ENCODE measurements at places on chromosomes 2 and 18.

GRCh38 chr18:79123948-79124347 is 54.8 kb downstream of the ATP9B start:
- DNase-seq: peak; percentile 40

DNA sequence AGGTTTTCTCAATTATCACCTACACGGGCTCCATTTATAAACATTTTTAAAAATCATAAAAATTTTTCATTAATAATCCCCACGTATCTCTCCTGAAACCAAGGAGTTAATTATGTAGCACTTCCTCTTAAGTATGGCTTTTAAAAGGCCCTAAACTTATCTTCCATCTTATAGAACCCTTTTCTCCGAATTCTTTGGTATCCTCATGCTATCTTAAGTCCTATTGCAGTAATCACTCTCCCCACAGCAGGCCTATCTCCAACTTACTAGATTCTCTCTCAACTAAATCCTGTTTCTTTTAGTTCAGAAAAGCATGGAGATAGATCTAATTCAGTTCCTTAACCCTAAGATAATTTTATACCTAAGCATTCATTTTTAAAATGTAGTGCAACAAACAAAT is 26.2 kb downstream of the RPRD1A start:
- DNase-seq: peak; percentile 45

GRCh38 chr2:172389685-172390339 is 37.6 kb upstream of the ITGA6 start:
- DNase-seq: no peak

GRCh38 chr2:198717451-198717850 is 740.3 kb downstream of the SATB2 start:
- DNase-seq: peak; percentile 21

GRCh38 chr2:151087377-151087776 is 174.3 kb downstream of the RBM43 start:
- DNase-seq: no peak

DNA sequence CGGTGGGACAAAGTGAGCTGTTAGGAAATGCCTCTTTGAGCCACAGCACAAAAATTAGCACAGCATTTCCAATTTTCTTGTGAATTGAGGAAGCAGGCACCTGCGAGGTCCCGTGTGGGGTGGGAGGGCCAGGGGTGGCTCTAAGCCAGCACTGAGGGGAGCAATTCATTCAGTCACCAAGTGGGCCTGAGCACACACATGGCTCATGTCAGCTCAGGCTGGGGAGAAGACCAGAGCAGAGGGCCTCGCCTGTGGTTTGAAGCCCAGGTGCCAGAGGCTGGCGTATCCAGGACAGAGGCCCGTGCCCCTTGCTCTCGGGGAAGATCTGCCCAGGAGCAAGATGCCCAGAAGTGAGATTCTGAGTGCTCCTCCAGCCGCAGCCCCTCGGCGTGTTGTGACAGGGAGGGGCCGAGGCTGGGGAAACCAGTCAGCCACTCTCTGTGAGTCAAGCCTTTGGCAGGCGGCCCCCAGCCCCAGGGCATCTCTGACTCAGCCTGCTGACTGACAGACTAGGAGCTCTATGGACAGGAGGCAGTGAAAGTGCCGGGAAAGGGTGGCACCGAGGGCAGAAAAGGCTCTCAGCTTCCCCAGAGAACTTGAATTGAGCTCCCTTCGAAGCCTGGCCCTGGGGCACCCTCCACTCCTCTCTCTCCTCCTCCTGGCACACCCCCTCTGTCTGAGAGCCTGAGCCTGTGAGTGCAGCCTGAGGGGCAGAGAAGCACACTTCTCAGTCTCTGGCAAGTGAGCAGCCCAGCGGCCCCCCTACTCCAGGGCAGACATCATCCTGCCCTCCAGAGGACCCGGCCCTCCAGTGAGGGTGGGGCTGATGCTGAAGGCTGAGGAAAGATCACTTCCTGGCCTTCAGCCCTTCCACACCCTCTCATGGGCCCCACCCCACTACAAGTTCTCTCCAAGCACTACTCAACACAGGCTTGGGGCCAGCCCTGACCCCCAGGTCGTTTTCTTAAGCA is 32.3 kb downstream of the CYP26B1 start:
- DNase-seq: no peak

- peak; percentile 68 for DNase-seq
Measured at GRCh38 chr2:161946489-161947107, 127.4 kb downstream of the DPP4 start.

DNA sequence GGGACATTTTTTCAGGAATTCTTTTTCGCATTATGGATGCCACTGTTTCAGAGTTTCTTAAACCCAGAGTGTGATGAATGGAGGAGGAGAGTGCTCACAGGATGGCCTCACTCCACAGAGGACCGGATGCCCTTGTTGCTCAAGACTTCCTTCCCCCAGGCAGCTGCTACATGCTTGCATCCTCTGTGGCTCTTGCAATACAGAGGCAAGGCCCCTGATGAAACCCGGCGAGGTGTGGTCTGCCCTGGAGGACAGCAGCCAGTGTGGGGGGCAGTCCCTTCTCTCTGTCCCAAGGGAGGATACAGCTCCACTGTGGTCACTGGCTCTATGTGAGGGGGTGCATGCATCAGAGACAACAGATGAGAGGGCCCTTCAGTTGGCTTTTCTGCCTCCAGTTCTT is 109.6 kb downstream of the SH3RF3 start:
- DNase-seq: no peak

GRCh38 chr18:57789759-57790158 is 13.4 kb downstream of the ATP8B1 start:
- DNase-seq: no peak

GRCh38 chr2:161400076-161400475 is 16.0 kb upstream of the TBR1 start:
- no peak for DNase-seq

- DNase-seq: no peak
Measured at GRCh38 chr2:237912271-237913192, 53.1 kb downstream of the RAMP1 start.

GRCh38 chr2:174383796-174384195 is 11.7 kb upstream of the SCRN3 start:
- peak; percentile 62 for DNase-seq

GRCh38 chr2:25567406-25567805 is 106.0 kb downstream of the DTNB start:
- DNase-seq: peak; percentile 85

DNA sequence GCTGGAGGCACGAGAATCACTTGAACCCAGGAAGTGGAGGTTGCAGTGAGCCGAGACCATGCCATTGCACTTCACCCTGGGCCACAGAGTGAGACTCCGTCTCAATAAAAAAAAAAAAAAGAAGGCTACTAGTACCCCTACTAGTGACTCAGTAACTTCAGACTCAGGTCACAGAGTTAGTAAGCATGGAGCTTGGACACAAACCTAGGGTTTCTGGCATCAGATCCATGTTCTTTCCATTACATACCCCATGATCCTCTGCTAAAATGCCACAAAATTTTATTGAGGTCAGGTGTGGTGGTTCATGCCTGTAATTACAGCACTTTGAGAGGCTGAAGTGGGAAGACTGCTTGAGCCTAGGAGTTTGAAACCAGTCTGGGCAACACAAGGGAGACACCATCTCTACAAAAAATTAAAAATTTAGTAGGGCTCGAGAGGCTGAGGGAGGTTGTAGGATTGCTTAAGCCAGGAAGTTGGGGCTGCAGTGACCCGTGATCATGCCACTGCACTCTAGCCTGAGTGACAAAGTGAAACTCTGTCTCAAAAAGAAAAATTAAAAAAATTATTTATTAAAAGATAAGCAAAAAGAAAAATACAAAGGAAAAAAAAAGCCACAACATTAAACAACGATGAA is 45.1 kb downstream of the DHX57 start:
- no peak for DNase-seq

DNA sequence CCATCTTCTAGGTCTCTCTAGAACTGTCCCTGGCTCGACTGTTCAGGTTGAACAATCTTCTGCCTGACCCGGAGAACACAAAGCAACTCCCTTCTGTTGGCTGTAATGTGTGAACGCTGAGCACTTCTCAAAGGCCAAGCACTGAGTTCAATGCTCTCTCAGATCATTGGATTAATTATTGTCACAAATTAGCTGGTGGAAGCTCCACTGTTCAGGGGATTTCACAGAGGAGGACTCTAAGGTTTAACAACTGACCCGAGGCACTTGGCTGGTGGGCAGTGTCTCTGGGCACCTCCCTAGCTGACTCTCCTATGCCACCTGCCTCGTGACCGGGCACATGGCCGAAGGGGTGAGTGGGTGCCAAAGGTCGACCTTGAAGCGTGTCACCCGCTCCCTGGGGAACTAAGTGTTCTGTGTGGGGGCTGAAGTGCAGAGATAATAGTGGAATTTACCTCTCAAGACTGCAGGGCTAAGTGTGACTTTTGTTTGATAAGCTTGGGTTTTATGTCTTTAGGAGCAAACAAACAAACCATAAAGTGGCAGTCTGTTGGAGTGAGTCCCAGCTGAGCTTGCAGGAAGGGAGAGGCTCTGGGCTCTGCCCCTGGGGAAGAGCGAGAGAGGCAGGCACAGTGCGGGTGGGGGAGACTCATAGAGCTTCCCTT is 64.8 kb downstream of the BCL2L11 start:
- DNase-seq: no peak

DNA sequence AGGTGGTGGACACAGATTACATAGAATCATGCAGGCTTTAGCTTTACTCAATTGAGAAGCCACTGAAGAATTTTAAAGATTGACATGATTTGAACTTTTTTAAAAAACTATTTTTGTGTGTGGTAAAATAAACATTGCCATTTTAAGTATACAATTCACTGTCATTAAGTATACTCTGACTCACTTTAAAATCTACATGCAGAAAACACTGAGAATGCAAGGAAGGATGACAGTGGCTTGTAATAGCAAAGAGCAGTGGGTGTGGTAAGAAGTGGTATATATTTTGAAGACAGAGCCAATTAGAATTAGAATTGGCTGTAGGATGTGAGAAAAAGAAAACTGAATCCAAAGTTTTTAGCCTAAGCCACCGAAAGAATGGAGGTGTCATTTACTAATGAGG is 14.9 kb downstream of the TRMT61B start:
- DNase-seq: no peak

DNA sequence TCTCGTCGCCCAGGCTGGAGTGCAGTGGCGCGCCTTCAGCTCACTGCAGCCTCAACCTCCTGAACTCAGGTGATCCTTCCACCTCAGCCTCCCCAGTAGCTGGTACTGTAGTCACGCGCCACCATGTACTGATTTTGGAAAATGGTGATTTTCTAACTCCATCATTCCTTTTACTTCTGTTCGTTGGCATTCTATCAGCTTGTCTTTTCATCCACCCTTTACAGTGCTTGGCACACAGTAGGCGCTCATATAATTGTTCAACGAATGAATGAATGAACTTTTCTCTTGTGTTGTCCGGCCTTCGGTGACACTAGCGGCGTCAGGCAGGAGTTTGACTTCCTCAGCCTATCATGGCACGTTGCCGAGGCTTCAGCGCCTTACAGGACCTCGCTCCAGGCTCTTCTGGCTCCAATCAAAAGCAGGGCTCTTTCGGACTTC is 373 bp upstream of the MTHFD2 start:
- no peak for DNase-seq

GRCh38 chr2:236813766-236814165 is 244.1 kb downstream of the ACKR3 start:
- no peak for DNase-seq

DNA sequence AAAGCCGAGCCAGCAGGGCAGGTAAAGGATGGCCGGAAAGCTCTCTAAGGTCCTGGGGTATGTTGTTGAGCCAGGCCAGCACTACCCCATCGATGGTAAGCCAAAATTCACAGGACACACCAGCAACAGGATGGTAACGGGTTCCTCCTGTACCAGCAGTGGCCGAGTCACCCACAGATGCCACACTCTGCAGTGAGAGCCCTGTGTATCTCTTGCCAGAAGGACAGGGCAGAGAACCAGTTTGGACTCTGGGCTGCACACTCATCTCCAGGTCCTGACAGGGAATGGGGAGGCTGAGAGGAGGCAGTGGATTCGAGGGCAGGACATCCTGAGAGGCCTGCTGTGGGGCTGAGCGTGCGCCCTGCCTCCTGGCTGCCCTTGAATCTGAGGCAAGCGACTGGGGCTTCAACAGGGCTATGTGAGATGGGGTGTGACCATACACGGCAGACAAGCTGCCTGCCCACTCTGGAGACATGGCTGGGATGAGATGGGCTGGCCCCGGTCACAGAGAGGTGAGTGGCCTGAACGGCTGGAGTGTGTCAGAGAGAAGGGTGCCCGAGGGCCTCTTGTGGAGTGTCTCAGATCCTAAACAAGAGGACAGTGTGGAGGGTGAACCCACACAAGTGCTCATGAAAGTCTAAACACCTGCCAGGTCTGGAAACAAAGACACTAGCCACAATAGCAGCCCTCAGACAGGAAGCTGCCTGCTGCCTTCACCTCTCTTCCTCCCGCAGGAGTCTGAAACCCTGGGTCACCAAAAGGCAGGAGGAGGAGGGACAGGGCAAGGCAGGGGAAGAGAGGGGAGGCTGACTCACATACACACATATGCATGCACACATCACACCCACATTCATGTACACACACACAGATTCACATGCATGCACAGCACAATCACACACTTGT is 182.3 kb downstream of the LOXHD1 start:
- no peak for DNase-seq

DNA sequence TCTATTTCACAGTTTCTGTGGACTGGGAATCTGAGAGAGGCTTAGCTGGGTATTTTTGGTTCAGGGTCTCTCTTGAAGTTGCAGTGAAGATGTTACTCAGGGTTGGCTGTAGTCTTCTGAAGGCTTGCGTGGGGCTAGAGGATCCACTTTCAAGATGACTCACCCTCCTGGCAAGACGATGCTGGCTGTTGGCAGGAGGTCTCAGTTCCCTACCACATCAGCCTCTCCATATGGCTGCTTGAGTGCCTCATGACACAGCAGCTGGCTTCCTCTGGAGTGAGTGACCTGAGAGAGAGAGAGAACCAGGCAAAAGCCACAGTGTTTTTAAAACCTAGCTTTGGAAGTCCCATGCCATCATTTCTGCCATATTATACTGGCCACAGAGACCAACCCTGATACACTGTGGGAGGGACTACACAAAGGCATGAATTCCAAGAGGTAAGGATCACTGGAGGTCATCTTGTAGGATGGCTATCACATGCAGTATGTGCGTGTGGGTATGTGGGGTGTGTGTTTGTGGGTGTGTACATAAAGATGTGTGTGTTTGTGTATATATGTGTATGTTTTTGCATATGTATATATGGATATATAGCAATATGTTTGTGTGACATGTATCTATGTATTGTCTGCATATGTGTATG is 25.1 kb downstream of the DNPEP start:
- DNase-seq: peak; percentile 13

All from OCI-M1 (cell line).